ENCODE measurements at places on chromosomes 1 and 21.

DNA sequence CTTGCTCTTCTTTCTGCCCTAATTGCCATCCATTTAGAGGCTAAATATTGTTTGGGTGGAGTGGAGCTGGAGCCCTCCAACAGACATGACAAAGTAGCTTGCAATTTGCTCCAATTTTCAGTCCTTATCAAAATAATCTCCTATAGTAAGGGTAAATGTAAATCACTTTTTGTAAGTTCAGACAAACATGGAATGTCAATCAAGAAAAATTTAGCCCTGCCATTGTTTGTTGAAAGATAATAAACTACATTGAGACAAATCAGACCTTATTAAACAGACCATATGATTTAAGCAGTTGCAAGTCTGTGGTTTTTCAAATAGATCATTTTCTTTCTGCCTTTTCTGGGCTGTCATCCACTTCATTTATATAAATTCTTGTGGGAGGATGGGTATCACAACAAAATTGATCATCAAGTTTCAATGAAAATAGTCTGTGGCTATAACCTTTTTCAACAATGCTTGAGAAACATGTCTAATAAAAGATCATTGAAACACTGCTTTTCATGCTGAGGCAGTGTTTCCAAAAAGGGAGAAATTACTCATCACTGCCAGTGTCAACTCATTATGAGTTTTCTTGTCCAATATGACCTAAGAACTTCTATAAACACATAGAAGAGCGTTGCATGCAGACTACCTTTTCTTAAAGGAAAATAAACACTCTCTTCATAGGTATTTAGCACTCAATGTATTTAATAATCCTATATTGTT lies 1152.0 kb upstream of the B3GALT2 start:
- DNase-seq = no peak

DNA sequence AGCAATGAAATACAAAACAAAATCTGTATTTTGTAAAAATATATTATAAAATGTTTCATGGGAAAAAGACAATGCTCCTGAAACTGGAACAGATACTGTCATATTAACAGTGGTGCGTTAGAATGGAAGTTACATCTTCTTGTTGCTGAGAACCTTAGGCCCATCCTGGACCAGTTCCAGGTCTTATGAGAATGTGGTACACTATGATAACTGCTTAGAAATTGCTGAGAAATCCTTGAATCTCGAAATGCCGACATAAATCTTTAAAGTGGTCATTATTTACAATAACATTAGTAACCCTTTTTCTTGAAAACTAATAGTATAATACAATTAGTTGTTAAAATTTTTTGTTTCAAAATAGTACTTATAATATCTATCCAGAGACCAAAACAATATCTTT lies 747.9 kb upstream of the NCAM2 start:
- DNase-seq = no peak

DNA sequence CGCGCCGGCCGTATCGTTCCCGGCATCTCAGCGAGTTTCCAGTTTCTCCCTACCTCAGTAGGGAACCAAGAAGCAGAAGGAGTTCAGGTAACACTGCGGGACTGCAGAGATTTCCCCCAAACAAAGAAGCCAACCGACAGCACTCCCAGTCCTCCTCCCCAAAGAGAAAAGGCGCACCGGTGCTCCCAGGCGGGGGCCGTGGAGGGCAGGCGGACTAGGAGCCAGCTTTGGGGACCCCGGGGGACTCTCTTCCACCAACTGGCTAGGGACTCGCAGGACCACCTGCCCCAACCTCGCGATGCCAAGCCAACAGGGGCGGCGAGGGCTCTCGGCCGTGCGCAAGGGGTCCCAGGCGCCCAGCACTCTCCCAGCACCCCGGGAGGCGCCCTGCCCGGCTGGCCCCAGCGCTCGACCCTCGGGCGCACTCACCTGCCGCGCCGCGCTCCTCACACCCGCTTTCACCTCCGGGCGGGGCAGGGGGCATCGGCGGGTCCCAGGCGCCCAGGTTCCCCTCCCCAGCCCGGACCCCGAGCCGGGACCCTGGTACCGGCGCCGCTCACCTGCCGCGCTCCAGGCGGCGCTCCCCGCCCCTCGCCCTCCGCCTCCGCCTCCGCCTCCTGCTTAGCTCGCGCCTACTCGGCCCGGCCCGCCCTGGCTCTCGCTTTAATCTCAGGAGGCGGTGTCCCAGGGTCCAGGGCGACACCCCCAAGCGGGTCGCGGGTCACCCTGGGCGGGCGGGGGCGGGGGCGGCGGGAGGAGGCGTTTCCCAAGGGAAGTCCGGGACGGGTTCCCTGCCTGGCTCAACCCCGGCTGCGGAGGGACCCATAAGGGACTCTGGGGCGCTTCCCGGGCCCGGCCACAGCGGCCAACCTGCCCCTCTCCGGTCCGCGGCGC lies at the start of gene TMPRSS2:
Gene TMPRSS2 (minus strand): TSS at position 638 of the 894 bp plus-strand sequence. CDS start 10,025 bp downstream, outside the sequence.
- peak; percentile 16 for DNase-seq

DNA sequence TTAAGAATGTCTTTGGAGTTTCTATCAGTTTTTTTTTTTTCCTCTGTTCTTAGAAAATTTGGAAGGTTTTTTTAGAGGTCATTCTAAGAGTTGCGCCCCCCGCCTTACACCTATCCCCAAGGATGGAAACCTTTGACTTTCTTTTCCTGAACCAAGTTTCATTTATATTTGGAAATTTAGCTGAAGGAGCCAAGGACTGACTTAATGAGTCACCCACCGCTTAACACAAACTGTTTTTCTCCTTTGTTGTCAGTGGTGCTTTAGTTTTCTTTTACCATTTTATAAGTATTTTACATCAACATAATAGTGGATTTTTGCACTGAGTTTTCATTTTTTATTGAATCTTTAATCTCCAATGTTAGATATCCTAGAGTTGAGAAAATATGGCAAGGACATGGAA lies 25.3 kb downstream of the USP25 start:
- DNase-seq = no peak

GRCh38 chr1:15412843-15413242 lies 3.2 kb downstream of the EFHD2 start:
- DNase-seq = no peak

- no peak for DNase-seq
Measured at GRCh38 chr1:17831597-17831996, 76.5 kb downstream of the ACTL8 start.

- DNase-seq = no peak
Measured at GRCh38 chr1:239633432-239633831, 247.1 kb downstream of the CHRM3 start.

DNA sequence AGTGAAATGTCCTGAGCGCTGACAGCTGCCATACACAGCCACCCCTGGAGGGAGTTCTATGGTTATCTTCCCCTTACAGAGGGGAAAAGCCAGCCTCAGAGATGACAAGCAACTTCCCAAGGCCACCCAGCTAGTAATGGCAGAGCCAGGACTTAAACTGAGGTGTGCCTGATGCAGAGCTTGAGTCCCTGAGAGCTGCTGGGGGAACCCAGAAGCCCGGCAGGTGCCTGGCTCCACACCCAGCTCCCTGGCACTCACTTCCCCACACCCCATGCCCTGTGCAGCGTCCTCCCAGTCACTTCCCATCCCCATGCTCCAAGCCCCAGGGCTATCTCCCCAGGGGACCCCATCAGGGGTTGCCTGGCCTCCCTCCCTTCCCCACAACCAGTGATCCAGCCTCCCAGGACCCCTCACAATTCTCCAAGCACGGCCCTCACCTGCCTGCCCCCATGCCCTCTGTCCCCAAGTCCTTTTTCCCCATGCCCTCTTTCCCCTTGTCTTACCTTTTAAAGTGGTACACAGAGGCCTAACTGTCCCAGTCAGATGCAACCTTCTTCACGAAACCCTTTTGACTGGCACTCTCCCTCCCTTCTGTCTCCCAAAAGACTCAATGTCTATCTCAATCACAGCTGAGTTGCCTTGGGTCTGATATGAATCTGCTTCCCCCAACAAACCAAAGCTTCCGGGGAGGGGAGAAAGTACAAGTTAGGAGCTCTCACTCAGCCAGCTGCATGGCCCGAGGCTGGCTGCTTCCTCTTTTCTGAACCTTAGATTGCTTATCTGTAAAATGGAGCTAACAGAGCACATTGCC lies 39.8 kb upstream of the LRP8 start:
- no peak for DNase-seq

DNA sequence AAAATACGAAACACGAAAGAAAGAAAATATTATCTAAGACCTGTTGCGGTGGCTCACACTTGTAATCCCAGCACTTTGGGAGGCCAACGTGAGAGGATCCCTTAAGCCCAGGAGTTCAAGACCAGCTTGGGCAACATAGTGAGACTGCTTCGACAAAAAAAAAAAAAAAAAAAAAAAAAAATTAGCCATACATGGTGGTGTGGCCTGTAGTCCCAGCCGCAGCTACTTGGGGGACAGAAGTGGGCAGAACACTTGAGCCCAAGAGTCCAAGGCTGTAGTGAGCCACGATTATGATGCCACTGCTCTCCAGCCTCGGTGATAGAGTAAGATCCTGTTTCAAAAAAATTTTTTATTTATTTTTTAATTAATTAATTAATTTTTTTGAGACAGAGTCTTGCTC lies 1.5 kb upstream of the RAB13 start:
- DNase-seq = no peak

DNA sequence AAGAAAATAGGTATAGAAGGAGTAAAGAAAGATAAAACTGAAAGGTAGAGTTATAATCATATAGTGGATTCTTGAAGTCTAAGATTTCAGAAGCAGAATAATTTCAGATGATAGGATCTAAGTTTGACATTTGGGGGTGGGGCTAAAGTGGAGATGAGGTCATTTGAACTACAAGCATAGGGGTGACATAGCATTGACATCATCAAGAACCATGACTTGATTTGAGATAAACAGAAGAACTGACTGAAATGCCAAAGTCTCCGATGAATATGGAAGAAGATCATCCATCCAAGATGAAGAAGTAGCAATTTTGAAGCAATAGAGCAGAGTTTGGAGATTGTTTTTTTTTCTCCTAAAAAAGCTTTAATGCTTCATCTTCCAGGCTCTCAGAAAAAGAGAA lies 122.3 kb downstream of the MACF1 start:
- no peak for DNase-seq

DNA sequence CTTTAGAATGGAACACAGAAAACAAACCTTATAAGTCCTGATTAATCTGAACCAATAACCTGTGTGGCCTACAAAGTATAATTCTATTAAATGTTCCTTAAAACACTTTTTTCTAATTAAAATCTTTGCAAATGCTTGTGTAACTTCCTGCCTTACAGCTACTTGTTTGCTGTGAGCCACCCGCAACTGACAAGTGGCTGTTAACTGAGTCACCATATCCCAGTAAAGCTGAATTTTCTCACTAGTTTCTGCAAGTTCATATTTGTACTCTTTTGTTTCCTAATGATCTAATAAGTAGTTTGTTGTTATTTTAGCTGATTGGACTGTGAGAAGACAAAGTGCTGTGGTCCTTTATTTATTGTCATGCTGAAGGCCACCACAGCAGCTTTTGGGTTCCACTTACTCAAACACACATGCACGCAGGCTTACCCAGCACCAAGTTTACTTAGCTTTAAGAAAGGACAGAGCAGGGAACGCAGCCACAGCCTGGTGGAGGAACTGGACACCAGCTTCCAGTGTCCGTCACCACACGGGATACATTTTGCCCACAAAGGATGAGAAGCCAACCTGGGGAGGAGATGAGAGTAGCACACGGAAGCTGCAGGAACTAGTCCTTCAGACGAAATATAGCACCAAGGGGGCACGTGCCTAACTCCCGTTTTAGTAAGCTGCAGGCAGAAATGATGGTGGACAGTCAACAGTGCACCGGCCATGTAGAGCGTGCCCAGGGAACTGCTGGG lies 47.8 kb downstream of the LCA5L start:
- DNase-seq = no peak

Measured in NCI-H510A treated with DMSO at 0.1 percent for 48 hours (cell line).